ENCODE measurements at places on chromosomes 12 and 14. TPM values are rescaled to one million over a fixed set of nuclear protein-coding genes. Genes with fewer than 3 reads are reported as not detected.

DNA sequence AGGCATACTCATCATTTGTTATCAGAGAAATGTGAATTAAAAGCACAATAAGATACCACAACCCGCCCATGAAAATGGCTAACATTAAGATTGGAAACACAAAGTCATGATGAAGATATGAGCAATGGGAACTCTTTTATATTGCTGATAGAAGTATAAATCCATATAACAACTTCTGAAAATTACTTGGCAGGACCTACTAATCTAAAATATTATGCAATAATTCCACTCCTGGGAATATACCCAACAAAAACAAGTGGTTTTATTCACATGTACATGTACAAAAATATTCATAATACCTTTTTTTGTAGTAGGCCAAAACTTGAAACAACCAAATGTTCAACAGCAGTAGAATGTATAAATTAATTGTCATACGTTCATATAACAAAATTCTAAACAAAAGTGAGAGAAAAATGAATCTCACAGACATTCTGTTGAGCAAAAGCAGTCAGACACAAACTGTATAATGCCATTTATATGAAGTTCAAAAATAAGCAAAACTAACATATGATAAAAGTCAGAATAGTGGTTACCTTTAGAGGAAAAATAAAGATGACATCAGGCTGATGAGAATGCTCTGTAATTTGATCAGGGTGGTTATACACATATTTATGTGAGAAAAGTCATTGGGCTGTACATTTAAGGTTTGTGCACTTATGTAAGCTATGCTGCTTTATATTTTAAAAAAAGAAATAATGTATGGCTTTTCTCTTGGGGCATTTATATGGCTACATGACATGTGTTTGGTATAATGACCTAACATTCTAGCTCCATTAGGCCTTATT lies 309.2 kb upstream of the KITLG start:
- H3K27ac ChIP-seq: no peak overlapping the region
- H3K4me1 ChIP-seq: no peaks in the 10 kb centered on the region
- no peaks in the 10 kb centered on the region for H3K27me3 ChIP-seq
- no peak overlapping the region for H3K4me3 ChIP-seq
- no peak for DNase-seq
- H3K36me3 ChIP-seq: no peaks in the 10 kb centered on the region

- no peaks in the 10 kb centered on the region for H3K4me1 ChIP-seq
- no peaks in the 10 kb centered on the region for H3K27me3 ChIP-seq
- H3K36me3 ChIP-seq: no peaks in the 10 kb centered on the region
- no peak overlapping the region for H3K27ac ChIP-seq
Measured at GRCh38 chr14:94392510-94392935, 4.1 kb upstream of the SERPINA1 start.

GRCh38 chr12:32252199-32253073 lies 145.8 kb downstream of the BICD1 start:
- H3K4me3 ChIP-seq: no peak overlapping the region
- H3K27ac ChIP-seq: no peak overlapping the region
- H3K27me3 ChIP-seq: no peaks in the 10 kb centered on the region
- H3K4me1 ChIP-seq: no peaks in the 10 kb centered on the region

DNA sequence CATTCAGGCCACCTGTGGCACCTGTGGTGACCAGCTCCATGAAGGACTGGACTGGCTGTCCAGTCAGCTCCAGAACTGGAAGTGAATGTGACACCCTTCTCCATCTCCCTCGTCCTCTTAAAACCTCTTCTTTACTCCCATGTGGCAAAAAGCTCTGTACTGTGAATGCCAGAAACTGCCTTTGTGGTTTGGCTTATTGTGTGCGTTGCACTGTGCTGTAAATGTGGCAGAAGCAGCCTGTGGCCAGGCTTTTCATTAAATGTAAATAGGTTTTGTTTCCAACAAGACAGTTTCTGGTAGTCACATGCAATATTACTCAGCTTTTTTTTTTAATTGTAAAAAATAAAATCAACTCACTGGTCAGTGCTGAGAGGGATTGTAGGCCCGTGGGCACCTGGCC lies 453.7 kb downstream of the ATP23 start:
- no peaks in the 10 kb centered on the region for H3K27me3 ChIP-seq
- no peaks in the 10 kb centered on the region for H3K36me3 ChIP-seq
- DNase-seq: no peak

GRCh38 chr12:3545121-3545796 lies 54.3 kb downstream of the PRMT8 start:
- H3K27me3 ChIP-seq: peaks cover 3% of the 10 kb centered on the region
- no peaks in the 10 kb centered on the region for H3K4me1 ChIP-seq
- no peak overlapping the region for H3K27ac ChIP-seq
- no peaks in the 10 kb centered on the region for H3K36me3 ChIP-seq
- no peak overlapping the region for H3K4me3 ChIP-seq

DNA sequence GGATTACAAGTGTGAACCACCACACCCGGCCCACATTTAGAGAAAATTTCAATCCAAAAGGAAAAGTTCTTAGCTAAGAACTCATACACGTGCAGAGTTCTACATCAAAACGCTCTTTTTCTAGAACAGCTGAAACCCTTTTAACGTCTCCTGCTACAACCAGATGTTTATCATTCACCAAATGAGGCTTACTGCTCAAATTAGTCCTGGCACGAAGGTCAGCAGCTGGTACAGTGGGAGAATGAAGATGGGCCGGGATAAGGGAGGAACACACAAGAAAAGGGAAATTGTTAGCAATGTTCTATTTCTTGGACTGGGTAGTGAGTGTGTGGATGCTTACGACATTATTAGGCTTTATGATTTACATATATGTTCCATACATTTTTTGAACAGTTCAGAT lies 37.2 kb downstream of the PRKAB1 start:
- no peaks in the 10 kb centered on the region for H3K27me3 ChIP-seq
- no peaks in the 10 kb centered on the region for H3K36me3 ChIP-seq
- DNase-seq: no peak
- no peak overlapping the region for H3K4me3 ChIP-seq
- H3K27ac ChIP-seq: no peak overlapping the region

DNA sequence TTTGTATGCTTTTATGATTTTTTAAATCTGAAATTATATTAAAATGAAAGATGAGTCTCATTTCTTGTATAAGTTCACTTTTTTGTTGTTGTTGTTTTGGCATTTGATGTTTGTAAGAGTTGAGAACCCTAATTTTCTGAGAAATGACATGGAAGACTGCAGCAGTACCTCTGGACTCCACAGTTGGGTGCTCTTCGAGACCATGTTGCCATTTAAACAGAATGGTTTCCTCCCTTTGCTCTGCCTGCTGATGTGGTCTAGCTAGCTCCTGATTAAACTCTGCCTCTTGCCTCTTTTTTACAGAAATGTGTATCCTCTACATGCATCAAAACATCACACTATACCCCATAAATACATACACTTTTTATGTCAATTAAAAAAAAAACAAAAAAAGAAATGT lies 5.8 kb upstream of the LTA4H start:
- H3K36me3 ChIP-seq: no peaks in the 10 kb centered on the region
- no peak for DNase-seq
- no peaks in the 10 kb centered on the region for H3K4me1 ChIP-seq
- H3K27me3 ChIP-seq: no peaks in the 10 kb centered on the region
- no peak overlapping the region for H3K4me3 ChIP-seq

DNA sequence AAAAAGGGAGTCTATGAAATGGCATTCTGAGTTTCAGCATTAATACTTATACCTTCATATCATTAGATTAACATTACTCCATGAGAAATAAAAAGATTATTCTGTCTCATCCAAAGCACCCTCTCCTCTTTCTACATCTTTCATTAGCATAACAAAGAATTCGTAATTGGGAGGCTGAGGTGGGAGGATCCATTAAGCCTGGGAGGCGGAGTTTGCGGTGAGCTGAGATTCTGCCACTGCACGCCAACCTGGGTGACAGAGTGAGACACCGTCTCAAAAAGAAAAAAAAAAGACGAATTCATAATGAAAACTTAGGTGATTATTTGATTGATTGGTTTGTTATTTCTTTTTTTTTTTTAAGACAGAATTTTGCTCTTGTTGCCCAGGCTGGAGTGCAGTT lies 1.8 kb upstream of the CDK17 start:
- H3K27ac ChIP-seq: no peak overlapping the region
- H3K4me3 ChIP-seq: no peak overlapping the region
- peaks cover 3% of the 10 kb centered on the region for H3K4me1 ChIP-seq

TAS2R43 gene
- total RNA-seq: 9.2 TPM

KRT6C gene
- not detected for total RNA-seq

CALCOCO1 gene
- total RNA-seq: 218 TPM

All from breast epithelium (tissue), 4 donors.